ENCODE measurements at places on chromosomes 11 and 22. TPM values are rescaled to one million over a fixed set of nuclear protein-coding genes. Genes with fewer than 3 reads are reported as not detected.

DNA sequence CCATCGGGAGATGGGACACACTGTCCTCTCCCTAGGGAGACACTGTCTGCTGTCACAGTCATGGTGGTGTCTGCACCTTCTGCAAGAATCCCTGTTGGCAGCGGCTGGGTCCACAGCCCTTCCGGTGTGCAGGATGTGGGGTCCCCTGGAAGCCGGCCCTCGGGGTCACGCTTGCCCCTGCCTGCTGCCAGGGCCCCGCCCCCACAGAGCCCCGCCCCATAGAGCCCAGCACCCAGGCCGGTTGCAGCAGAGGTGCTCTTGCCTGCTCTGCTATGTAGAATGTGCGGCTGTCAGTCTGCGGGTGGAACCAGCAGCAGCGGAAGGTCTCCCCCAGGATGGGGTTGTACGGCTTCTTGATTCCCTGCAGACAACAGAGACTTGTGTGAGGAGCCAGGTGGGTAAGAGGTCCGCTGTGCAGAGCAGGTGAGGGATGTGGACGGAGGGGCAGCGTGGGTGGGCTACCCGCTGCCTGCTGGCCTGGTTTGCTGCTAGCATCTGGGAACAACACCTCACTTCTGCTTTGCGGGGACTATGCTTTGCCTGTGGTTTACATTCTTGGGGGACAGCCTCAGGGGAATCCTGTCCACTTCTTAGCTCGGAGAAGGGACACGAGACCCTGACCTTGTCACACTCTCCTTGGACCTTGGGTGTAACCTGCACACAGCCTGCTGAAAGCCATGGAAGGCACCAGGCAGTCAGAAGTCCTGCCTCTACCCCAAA lies 44.9 kb upstream of the CARS1 start:
- no peak for DNase-seq

DNA sequence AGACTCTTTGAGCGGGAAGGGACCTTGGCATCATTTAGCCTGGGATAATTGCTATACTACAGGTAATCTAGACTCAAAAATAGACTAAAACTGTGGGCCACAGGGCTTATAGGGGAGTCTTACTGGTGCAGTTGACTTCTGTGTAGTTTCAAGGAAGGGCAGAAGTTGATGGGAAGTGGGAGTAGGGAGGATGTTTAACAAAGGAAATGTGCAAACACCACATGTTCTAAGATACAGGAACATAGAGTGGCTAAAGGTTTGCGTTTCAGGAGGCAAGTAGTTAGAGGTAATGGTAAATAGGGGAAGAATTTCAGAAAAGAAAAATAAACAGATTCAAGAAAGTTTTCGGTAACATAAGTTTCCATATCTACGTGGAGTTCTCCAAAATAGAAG lies 14.4 kb upstream of the SORL1 start:
- no peak for DNase-seq

DNA sequence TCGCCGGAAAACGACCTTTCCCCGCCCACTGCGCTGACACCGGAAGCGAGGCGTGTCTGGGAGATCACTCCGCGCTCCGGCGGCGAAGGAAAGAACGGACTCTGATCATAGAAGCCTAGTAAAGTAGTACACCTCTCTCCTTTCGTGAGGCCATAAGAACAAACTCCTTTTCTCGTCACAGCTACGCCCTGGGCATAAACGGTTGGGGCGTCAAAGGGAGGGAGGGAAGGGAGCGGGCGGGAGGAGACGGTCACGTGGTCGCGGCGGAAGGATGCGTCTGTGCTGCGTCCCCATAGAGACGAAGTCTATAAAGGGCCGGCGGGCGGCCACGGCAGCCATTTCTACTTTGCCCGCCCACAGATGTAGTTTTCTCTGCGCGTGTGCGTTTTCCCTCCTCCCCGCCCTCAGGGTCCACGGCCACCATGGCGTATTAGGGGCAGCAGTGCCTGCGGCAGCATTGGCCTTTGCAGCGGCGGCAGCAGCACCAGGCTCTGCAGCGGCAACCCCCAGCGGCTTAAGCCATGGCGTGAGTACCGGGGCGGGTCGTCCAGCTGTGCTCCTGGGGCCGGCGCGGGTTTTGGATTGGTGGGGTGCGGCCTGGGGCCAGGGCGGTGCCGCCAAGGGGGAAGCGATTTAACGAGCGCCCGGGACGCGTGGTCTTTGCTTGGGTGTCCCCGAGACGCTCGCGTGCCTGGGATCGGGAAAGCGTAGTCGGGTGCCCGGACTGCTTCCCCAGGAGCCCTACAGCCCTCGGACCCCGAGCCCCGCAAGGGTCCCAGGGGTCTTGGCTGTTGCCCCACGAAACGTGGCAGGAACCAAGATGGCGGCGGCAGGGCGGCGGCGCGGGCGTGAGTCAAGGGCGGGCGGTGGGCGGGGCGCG lies at the start of gene ATF4:
TSS of gene ATF4 (plus strand) at position 337 of the 880 bp plus-strand sequence. CDS start 884 bp downstream, outside the sequence.
- DNase-seq: peak; percentile 87

- peak; percentile 54 for DNase-seq
Measured at GRCh38 chr11:113188371-113188834, 126.0 kb upstream of the TTC12 start.

DNA sequence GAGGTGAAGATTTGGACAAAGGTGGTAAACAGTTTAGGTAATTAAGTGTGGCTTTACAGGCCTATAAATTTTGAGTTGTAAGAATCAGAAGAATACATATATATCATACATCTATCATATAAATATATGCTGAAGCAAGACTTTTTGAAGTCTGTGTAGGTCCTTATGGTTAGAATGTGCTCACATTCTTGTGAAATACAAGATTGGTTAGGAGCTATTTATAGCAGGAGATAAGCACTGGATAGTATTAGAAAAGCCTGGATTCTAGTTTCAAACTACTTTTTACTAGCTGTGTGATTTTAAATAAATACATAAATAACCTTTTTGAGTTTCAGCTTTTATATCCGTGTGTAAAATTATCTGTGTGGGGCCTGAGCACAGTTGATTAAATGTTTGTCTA lies 42.3 kb downstream of the ANKRD42 start:
- no peak for DNase-seq

GRCh38 chr22:21025763-21026755 lies 6.3 kb downstream of the SLC7A4 start:
- no peak for DNase-seq

- no peak for DNase-seq
Measured at GRCh38 chr22:26702906-26703830, 45.8 kb downstream of the MIAT start.

GRCh38 chr22:41094041-41094593 lies 1.7 kb downstream of the EP300 start:
- DNase-seq: peak; percentile 77

DNA sequence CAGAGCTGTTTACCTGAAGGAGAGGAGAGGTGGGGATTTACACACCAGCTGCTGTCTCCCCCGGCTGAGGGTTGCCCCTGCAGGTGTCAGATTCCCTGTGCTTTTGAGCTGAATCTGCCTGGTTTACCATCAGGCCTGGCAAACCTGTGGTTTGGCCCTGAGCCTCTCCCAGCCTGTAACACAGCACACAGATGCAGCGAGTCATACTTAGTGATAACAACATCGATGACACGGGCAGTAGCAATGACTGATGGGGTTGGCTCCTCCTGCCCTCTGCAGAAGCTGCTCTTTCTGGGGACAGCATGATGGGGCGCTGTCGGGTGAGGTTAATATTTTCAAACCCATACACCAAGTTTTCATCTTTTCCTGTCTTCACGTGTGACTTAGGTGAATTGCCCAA lies 380.0 kb upstream of the B3GAT1 start:
- DNase-seq: no peak

- no peak for DNase-seq
Measured at GRCh38 chr11:43267856-43268580, 43.8 kb upstream of the API5 start.

- no peak for DNase-seq
Measured at GRCh38 chr11:63563201-63564055, at the start of gene PLAAT2. PLAAT2 (minus strand) TSS chr11:63563379; CDS start chr11:63563324, 55 bp downstream.

GRCh38 chr11:120756931-120757330 lies 245.4 kb downstream of the GRIK4 start:
- no peak for DNase-seq

- DNase-seq: no peak
Measured at GRCh38 chr11:119376197-119376847, 5.2 kb downstream of the USP2 start.

DNA sequence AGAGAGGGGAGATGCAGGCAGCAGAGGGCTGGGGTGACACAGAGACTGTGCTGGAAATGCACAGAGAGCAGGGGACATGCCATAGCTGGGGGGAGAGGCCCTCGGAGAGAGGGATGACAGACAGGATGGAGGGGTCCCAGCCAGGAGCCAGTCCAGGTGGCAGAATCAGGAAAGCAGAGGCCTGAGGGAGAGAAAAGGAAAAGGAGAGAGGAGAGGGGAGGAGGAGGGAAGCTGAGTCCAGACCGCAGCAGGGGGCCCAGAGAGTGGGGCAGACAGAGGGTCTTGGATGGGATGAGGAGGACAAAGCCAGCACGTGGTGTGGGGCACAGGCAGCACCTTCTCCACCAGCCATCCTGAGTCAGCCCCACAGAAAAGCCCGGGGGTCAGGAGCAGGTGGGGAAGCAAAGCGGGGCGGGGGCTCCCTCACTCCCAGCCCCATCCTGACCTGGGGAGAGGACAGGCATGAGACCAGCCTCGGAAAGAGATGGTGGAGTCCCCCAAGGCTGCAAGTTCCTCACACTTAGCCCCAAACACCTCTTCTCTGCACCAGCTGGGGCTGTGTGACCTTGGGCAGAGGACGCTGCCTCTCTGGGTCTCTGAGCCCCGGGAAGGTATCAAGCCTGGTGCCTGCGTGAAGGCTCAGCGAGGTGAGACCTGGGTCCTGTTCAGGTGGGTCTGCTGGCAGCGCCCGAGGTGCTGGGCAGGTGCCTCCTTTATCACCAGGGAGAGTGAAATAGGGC lies 48.0 kb downstream of the IGLL1 start:
- DNase-seq: no peak

DNA sequence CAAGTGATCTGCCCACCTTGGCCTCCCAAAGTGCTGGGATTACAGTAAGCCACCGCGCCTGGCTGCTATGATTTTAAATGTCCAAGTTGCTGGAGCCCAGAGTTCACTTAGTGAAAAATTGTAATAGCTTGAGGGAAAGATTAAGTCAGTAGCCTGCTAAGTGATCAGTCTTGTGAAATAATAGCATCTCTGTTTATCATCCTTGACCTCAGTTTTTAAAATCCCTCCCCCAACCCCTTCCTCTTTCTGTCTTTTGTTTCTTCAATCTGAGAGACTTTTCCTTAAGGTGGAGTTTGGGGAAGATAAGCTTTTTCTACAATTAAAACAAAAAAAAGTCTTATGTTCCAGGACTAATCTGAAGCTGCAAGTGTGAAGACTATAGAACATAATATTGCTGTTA lies 6.4 kb downstream of the HIPK3 start:
- DNase-seq: no peak

DNA sequence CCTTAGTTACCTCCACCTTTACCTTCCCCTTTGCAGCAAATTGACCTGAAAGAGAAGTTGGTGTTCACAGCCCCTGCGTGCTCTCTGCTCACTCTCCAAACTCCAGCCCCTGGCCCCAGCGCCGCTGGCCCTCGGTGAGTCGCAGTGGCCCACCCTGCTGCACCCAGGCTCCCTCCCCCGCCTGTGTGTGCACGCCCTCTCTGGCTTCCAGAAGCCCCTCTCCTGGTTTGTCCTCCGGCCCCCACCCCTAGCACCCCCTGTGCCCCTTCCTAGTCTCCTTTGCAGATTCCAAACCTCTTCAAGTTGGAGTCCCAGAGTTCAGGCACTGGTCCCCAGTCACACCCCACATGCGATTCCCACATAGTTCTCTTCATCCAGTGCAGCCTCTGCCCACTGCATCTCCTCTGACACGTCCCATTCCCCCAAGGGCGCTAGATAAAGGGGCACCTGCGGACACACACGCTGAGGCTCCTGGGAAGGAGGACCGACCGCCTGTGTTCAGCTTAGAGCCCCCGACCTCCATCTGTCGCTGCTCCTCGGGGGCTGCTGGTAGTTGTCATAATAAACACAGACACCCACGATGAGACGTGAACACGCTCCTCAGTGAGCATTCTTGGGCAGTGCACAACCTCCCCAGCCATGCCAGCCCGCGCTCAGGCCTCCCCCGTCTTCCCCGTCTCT lies 1.5 kb upstream of the PHRF1 start:
- no peak for DNase-seq

DNA sequence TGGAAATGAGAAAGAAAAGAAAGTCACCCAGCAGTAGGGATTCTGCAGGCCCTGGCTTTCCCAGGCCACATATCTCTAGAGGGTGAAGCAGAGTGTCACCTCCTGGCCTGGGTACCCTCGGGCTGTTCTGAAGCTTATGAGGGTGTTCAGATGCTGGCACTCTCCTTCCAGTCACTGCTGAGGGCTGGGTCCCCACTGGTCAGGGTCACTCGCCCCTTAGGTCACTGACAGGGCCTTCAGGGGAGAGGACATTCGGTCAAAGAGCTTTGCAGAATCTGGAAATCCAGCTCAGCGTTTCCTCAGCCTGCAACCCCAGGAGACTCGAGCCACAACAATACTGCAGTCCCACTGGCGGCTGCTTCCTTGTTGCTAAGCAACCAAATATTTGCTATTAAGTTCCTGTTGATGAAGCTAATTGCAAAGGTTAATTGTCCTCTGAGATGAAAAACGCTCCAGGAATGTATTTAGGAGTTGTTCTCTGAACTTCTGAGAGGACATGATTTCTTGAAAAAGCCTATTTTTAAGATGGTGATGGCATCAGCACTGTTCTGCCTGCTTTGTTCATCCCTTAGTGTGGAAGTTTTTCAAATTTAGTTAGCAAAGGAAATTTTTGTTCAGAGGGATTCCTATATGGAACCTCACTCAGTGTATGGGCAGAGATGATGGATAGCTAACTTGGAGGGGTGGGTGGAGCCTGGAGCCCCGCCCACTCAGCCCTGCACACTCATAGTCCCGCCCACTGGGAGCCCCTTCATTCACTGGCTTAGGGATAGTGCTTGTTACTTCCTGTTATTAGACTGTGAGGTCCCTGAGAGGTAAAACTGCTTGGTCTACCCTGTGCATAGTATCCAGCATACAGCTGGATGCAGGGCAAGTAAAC lies 109.2 kb downstream of the CSNK2A3 start:
- DNase-seq: peak; percentile 90

DNA sequence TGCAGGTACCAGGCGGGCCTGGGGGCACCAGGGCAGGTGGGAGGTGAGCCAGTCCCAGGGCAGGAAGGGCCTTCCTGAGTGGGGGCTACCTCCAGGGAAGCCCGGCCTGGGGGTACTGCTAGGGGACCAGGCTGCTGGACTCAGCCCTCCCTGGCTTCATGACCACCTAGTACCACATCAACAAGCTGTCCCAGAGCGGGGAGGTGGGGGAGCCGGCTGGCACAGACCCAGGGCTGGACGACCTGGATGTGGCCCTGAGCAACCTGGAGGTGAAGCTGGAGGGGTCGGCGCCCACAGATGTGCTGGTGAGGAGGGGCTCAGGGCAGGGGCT lies 6.7 kb downstream of the TRPT1 start:
- no peak for DNase-seq

OR8H1 gene
- total RNA-seq: not detected

HTR3B gene
- total RNA-seq: 2.2 TPM

TP53I11 gene
- 0.34 TPM for total RNA-seq

DBX1 gene
- total RNA-seq: not detected

B3GAT3 gene
- 43.5 TPM for total RNA-seq

GSTP1 gene
- total RNA-seq: 1,200 TPM

EMID1 gene
- 0.26 TPM for total RNA-seq

TREH gene
- total RNA-seq: not detected

Data from Karpas-422 (cell line).